ENCODE measurements at places on chromosomes 12 and 14.

DNA sequence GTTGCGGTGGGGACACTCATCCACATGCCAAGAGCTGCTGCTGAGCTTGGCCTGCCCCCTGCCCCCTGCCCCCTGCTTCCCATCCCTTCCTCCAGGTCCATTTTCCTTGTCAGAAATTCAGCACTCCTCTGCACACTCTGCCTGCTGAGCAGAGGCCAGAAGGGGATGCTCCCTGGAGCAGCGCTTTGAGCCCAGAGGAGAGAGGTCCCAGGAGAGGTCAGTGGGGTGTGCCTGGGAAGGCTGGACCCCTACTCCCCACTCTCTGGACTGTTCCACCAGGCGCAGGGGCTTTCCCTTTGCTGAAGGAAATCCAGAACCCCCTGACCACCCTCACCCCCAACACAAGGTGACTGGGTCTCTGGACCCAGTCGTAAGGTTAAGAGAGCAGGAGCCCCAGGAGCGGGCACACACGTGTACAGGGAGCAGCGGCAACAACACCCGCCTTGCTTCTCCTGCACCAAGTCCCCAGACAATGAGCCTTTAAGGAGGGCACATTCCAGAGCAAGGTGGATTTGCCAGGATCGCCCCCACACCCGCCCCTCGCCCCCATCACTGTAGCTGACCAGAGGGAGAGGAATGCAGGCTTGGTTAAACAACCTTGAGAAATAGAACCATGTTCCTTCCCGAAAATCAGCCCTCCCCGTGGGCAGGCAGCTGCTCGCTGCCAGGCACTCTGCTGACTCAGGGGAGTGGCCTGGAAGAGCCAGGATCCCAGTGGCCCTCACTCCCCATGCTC, 30.7 kb downstream of the ISCA2 start:
- no peak for DNase-seq

DNA sequence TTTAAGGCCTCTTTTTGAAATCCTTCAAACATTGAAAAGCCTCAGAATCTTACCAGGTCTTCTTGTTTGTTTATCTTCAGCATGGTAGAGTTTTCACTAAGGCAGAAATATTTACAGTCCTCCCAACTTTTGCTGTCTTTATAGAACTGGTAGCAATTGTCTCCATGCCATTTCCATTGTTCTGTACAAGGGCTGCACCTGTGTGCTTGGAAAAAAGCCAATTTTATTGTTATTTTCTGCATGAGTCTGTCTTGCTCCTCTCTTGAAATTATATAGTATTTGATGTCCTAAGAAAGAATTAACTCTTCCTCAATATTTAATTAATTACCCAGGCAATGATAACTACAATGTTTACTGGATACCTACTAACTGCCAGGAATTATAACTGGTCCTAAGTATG, 23.3 kb downstream of the CLEC1A start:
- DNase-seq = no peak

DNA sequence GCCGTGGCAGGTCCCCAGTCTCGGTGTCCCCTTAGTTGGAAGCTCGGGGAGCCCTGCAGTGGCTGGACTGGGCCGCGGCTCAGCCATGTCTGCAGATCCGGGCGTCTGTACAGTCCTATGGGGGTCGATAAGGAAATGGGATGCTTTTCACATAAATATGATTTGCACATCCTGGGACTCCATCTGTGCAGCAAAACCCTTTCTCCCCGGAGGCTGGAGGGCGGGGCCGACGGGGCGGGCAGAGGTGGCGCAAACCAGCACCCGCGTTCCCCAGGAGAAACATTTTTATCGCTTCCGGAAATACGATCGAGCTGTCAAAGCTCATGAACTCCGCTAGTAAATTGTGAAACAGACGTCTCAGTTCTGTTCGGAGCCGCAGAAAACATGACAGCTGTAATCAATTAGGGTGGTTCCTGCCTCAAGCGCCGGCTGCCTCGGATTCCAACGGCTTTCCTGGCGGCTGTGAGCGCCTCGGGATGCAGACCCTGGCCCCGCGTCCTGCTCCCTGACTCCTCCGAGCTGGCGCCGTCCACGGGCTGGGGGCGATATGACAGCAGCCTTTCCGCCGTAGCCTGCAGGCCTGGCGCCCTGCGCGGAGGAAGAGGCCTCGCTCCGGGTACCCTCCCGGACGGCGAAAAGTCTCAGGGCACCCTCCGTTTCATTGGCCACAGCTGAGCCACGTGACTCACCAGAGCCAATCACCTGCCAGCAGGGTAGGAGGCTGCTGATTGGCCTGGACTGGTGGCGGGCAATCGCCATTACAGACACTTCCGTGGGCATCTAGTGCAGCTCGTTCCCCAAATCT, 23.0 kb downstream of the DIO3 start:
- DNase-seq = no peak

DNA sequence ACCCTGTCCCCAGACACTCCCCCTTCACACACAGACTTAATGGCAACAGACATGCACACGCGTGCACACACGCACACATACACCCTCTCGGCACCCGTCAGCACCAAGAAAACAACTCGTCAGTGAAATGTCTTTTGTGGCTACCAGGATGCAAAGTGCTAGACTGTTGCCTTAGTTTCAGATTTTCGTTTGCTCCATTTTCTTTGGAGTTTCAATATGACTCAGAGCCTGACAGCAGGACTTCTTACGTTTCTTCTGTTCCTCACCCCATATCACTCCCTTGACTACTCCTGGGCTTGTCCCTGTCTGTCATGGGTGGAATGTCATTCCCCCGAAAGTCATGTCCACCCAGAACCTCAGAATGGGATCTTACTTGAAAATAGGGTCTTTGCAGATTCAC, 182.9 kb downstream of the GLT1D1 start:
- no peak for DNase-seq

- DNase-seq = no peak
Observed at GRCh38 chr12:90343966-90344365, 611.0 kb downstream of the CCER1 start.

GRCh38 chr14:74085828-74086227, 1.1 kb downstream of the LIN52 start:
- DNase-seq = no peak

DNA sequence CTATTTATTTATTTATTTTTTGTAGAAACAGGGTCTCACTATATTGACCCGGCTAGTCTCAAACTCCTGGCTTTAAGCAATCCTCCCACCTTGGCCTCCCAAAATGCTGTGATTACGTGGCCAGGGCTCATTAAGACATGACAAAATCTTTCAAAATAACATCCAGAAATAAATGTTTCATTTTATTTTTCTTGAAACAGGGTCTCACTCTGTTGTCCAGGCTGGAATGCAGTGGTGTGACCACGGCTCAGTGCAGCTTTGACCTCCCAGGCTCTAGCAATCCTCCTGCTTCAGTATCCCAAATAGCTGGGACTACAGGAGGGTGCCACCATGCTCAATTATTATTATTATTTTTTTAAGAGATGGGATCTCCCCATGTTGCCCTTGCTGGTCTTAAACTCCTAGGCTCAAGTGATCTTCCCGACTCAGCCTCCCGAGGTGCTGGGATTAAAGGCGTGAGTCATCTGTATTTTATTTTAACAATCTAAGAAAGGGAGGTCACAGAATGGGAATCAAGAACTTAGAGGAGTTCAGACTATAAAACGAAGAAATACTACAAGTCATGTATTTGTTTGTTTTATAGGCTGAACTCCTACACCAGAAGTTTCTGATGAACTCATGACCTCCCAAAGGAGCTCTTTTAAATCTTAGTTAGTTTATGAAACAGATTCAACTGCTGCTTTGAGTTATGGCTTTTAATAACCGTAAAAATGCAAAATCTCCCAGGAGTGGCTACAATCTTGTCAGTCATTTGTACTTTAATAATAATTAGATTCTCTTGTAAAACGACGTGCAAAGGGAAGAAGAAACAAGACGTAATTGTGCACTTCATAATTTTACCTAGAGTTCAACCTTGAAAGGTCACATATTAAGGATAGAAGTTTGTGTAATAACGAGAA, 2.1 kb upstream of the TMEM263 start:
- no peak for DNase-seq

DNA sequence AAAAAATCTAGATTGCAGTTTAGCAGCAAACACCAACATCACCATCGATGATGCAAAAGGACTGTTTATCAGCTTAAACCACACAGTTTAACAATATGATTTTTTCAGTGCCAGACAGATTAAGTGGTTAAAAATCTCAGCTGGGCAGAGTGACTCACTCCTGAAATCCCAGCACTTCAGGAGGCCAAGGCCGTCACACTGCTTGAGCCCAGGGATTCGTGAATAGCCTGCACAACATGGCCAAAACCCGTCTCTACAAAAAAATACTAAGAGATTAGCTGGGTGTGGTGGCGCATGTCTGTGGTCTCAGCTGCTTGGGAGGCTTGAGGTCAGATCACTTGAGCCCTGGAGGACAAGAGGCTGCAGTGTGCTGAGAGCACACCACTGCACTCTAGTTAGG, 8.9 kb downstream of the RSRC2 start:
- DNase-seq = no peak

DNA sequence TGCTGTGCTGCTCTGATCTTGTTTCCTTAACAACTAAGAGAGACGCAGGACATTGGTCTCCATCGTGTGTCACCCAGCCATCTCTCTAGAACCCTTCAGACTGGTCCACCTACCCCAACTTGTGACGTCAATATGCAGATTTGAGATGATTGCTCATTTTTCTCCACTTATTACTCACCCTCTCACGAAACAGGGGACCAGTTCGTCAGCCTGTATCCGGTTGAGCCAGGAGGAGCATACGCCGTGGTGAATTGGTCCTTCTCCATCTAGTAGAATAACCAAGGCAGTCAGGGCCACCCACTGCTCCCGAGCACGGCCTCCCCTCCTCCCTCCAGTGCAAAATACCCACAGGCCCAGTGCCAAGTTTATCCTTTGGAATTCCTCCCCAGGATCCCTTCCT, 36.2 kb upstream of the FBXO21 start:
- no peak for DNase-seq

- DNase-seq = no peak
Observed at GRCh38 chr12:103677341-103677740, 90.3 kb downstream of the STAB2 start.

DNA sequence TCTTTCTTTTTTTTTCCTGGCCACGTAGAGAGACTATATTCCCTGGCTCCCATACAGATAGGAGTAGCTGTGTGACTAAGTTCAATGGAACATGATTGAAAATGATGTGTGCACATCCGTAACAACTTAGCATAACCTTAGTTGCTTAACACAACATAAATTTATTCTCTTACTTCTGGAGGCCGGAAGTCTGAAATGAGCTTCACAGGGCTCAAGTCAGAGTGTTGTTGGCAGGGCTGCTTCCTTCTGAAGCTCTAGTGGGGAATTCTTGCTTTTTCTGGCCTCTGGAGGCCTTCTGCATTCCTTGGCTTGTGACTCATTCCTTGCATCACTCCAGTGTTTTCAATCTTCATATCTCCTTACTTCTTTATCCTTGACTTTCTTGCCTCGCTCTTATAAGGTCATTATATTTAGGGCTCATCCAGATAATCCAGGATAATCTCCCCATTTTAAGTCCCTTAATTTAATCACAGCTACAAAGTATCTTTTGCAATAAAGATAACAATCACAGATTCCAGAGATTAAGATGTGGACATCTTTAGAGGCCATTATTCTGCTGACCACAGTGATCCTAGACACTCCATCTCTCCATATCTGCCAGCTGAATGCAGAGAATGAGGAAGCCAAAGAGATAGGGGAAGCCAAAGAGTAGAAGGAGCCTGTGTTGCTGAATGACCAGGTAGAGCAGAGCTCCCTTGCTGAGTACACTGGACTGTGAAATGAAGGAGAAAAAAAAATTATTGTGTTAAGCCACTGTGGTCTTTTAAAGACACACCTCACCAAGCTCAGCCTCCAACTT, 21.0 kb upstream of the SNX6 start:
- DNase-seq = no peak

GRCh38 chr12:56229082-56229481, 769 bp upstream of the SLC39A5 start:
- no peak for DNase-seq

- DNase-seq = no peak
Observed at GRCh38 chr12:81859521-81859920, 100.4 kb upstream of the PPFIA2 start.

DNA sequence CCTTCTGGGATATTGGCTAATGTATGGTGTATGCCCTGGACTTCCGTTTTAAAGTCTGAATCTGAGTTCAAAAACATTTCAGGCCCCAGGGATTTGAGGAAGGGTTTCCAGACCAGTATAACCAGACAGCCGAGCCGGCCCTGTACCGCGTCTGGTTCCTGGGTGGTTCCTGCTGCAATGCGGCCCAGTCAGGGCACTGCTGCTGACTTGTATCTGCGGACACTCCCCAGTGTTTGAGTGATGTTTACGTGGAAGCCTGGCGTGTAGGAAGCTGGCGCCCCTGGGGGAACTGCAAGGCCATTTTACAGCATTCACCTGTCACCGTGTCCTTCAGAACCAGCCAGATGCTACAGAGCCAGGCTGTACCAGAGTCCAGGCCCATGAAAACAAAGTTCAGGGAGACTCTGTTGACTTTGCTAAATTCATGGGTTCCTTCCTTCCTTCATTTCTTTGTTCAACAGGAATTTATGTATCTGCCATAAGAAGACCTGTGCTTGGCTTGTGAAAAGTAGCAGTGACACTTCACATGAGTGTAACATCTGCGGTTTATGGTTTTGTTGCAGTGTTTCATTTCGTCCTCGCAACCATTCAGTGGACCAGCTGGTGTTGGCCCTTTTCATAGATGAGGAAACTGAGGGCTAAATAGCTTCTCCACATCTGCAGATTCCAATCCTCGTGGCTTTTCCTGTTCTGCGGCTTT, 16.8 kb downstream of the EML1 start:
- DNase-seq = no peak

DNA sequence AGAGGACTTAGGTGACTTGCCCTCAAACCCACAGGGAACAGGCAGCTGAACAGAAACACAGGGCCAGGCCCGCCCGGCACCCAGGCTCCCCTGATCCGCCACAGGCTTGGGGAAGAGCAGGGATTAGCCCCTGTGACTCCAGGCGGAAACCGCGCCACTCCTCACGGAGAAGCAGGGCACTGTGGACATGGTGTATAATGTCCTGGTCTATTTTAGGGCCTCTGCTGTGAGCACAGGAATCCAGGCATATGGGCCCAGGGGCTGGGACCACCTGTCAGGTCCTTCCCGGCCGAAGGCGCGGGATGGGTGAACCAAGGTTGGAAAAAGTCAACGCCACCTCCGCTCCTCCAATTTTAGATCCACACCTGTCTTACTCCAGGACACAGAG, 34.6 kb upstream of the MEG3 start:
- no peak for DNase-seq

- no peak for DNase-seq
Observed at GRCh38 chr12:117030187-117030900, 68.9 kb downstream of the TESC start.

- DNase-seq = no peak
Observed at GRCh38 chr12:89883630-89884389, 175.2 kb upstream of the ATP2B1 start.

DNA sequence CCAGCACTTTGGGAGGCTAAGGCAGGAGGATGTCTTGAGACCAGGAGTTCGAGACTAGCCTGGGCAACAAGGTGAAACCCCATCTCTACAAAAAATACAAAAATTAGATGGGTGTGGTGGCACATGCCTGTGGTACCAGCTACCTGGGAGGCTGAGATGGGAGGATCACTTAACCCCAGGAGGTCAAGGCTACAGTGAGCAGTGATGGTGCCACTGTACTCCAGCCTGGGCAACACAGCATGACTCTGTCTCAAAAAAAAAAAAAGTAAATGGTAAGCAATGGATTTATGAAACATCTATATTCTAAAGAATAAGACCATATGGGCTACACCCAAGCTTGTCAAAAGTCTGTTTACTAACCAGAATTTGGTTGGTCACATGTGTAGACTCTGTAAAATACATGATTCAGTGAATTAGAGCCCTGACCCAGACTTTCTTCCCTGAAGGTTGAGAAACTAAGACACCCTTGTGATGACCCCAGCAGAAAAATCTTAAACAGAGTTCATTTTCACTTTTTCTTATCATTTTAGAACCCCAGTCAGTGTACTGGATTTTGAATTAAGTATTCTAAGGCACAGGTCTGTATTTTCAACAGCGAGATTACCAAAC, 12.1 kb downstream of the FGD6 start:
- no peak for DNase-seq

Measured in CD4-positive, alpha-beta T cell treated with Interleukin-21 for 1 hour (primary cell).